ENCODE measurements at places on chromosomes 2 and 18.

- DNase-seq = no peak
These were observed 20.9 kb downstream of the DYSF start for GRCh38 chr2:71474116-71474743.

GRCh38 chr2:46091004-46091403, 206.2 kb upstream of the EPAS1 start:
- DNase-seq = no peak

DNA sequence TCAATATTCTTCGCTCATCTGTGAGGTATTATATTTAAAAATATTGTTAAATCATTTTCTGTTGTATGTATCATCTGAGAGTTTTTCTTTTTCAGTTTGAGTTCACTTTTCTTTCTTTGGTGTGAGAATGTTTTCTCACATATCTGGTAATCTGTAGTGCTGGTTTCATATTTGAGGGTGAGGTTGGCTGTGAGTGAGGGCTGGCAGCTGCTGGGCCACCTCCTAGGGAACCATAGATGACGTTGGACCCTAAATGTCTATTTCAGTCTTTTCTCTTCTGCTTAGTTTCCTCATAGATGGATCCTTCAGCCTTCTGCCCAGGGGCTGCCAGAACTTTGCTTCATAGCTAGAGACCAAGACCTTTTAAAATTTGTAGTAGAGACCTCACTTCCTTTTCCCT, 33.5 kb downstream of the MGAT5 start:
- no peak for DNase-seq

- no peak for DNase-seq
These were observed 44.6 kb downstream of the SERPINB7 start for GRCh38 chr18:63819786-63820185.

DNA sequence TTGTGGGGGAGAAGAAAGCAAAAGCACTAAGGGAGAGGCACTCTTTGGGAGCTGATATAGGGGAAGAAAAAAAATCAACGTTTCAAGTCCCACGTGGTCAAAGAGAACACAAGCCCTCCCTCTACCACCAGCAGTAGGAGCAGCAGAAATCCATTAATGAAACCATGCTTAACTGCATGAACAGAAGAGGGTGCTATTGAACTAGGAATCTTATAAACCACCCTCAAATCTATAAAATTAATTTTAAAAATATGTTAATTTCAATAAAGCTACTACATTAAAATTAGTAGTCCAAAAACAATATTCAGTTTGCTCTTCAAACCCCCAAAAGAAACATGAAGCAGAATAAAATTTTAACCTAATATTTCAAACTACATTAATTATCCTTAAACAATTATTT, 147.8 kb downstream of the TMEM18 start:
- no peak for DNase-seq

DNA sequence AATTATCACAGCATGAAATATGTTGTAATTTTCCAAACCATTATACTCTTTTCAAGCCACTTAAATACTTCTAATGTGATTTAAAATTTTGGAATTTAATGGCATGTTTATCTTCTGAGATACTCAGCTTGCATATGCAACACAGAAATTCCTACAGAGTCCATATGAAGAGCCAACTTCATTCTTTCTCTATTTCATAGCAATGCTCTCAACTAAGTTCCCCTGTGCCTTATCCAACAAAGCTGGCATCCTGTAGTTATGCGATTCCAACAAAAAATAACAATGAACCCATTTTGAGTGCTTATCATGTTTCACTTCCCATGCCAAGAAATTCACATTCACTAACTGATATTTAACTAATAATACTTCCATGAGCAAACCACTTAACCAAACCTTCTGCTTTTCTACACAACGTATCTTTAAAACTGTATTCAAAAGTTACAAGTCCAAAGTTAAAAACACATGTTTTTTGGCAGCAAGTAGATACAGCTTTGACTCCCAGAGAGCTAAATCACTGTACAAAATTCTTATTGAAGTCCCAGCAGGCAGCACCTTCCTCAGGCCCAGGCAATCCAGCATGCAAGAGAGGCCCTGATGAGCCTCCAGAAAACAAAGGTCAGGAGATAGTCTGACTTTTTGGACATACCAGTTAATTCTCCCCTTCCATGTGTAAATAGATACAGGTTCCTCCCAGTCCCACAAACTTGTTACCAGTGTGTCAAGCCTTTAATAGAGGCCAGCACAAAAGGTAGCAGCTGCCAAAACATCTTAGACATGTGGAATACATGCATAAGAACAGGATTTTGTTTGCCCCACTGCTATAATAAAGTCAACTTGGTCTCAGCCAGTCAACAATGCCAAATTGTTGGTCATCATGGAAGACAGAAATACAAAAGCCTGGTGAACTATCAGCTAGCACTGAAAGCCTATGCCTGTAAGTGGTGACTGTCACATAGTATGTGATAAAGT, 113.1 kb upstream of the WDR75 start:
- no peak for DNase-seq

DNA sequence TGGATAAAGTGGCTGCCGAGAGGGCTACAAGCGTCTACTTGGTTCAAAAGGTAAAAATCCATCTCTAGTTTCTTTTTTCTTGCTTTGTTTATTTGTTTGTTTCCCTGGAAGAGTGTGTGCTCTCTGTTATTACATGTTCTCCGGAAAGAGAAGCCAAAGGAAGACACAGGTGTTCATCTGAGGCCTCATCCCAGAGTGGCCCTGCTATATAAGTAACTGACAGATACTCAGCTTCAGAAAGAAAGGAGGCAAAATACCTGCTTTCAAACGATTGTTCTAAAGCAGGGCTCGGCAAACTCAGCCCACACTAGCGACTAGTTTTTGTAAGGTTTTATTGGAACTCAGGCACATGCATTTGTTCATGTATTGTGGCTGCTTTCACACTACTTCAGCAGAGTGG, 140.0 kb upstream of the ALPP start:
- no peak for DNase-seq

DNA sequence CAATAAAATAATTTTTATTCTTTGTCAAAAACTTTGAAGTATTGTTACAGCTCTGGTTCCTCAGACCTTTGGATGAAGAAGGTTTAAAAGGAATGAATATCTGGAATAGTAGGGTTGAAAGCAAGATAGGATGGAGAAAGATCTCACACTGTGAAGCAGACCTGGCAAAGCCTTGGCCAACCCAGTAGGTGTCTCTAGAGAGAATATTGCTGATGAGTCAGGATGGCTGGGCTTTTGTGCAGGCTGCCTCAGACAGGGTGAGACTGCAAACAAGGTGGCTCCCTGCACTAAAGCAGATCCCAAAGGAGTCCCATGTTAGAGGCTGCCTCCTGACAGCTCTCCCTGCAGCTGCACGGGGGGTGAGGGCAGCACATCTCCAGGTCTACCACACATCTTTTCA, 226.0 kb upstream of the ITGA4 start:
- DNase-seq = no peak

DNA sequence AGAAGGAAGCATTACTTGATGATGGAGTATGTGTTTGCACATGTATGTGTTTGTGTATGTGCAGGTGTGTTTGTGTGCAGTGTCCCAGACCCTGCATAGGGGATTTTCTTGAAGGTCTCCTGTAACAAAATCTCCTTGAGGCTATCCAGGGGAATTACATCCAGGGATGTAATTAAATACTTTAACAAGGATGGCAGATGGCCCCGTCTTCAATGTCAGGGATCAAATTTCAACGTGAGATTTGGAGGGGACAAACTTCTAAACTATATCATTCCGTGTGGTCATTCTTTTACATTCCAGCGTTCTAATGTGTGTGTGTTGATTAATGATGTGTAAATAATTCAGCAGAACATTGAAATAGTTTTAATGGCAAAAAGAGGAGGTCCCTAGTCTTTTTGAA, 3.3 kb downstream of the UGT1A9 start:
- DNase-seq = no peak

DNA sequence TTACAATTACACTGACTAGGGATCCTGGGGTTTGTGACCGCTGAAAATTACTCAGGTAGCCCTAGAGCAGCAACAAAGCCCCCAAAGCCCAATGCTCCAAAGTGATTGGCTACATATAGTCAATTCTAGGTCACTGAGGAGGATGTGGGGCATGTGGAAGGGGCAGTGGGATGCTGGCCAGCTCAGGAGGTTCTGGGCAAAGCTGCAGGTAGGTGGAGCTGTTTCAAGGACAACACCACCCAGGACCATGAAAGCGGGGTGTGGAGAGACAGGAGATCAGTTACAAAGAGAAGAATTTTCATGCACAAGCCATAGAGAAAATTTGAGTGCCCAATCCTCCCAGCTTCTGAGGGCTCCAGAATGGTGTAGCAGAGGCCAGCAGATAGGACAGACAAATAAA, 75.0 kb upstream of the CCDC85A start:
- no peak for DNase-seq

Data from naive thymus-derived CD4-positive, alpha-beta T cell (primary cell).